Activated naive CD8-positive, alpha-beta T cell treated with anti-CD3 and anti-CD28 coated beads, Interleukin-2, amount 50 U/mL, for 16 hours (primary cell): ENCODE measurements at places on chromosomes 7 and 10.
A peak's percentile ranks its signal among the peaks of the same experiment; 100 is the strongest.

GRCh38 chr10:78963074-78964034 lies 105.4 kb upstream of the ZMIZ1 start:
- DNase-seq, result no peak

- no peak for DNase-seq
These were observed 212.1 kb downstream of the MACC1 start for GRCh38 chr7:20005081-20005480.

GRCh38 chr10:87579563-87579962 lies 74.9 kb downstream of the MINPP1 start:
- DNase-seq, result no peak

GRCh38 chr7:72032934-72033333 lies 379.2 kb downstream of the CALN1 start:
- DNase-seq, result no peak

DNA sequence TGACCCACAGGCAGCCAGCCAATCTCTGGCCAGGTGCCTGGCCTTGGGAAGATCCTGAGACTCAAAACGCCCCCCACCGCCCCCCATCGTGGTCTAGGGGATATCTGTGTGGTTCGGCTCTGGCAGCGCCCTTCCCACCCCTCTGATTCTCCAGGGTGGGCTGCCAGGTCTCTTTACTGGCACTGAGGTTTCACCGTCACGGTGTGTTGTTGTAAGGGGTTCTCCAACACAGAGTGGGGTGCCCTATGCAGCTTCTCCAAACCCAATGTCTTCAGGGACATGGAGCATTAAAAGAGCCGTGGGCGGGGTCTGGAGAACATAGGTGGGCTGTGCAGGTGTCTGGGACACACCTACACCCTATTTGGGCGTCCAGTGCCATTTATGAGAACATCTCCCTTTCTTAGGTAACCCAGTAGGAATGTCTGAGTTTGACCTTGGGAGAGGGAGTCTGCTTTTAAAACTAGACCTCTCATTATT lies 1.5 kb downstream of the MAFK start:
- no peak for DNase-seq

GRCh38 chr10:88205842-88206446 lies 342.5 kb downstream of the PTEN start:
- DNase-seq, result no peak

DNA sequence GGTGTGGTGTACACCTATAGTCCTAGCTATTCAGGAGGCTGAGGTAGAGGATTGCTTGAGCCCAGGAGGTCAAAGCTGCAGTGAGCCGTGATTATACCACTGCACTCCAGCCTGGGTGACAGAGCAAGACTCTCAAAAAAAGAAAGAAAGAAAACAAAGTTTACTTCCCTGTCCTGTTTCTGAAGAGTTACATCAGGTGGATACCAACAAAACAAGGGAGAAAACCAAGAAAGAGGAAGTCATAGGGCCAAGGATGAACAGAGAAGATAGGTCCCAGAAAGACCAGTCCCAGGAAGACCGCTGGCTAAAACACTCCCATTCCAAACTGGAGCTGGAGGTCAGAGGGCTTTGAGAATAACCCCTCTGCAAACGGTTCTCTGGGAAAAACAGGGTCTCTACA lies 13.5 kb downstream of the MACROH2A2 start:
- DNase-seq, result no peak

GRCh38 chr10:131790021-131790420 lies 110.8 kb upstream of the PPP2R2D start:
- no peak for DNase-seq

DNA sequence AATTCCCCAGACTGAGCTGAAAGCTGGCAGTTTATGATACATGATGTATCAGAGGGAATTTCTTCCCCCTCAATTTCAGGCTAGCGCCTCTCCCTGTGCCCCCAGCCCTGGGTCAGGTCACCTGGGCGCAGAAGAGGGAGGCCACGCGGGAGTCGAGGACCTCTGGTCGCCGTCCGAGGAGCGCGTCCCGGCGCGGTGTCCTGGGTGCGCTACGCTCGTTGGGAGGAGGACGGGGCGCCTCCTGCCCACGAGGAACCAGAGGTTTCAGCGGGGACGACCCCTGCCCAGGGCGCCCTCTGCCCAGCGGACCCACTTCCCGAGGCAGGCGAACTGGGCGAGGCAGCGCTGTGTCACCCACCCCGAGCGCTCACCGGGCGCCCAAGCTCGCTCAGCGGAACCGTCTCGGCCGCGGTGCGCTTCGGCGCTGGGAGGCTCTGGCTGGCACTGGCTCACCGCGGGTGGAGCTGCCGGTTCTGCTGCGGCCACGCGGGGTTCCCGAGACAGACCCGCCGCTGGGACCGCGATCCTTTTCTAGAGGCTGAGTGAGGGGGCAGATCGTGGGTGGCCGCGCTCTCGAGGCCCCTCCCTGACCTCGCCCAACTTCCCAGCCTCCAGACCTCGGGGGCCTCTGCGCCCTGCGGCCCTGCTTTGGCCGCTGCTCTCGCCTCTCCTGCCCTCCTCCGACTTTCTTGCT lies at the start of gene FAM237B:
TSS of gene FAM237B (minus strand) at position 504 of the 694 bp plus-strand sequence. CDS start 1,556 bp downstream, outside the sequence.
- DNase-seq, result no peak

DNA sequence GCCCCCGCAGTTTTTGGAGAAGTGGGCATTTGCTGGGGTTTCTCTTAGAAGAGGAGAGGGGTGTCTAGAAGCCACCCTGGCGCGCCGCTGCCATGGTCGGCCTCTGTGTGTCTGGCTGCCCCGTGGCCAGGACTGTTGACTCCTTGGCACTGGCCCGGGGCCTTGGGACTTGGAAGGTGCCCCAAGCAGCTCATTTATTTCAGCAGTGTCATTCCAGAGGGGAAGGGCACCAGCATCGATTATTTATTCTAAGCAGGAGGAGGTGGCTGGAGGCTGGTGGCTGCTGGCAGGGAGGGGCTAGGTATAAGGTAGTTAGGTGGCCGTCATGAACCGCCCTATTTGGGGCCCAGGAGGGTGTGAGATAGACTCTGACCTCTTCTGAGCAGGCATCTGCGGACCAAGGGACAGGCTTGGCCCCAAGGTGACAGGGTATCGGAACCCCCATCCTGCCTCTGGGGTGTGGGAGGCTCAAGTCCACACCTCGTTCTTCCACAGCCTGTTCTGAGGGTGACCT lies 1.6 kb downstream of the GTF2IRD1 start:
- DNase-seq, result no peak

GRCh38 chr10:79437111-79437814 lies 8.2 kb downstream of the ZCCHC24 start:
- no peak for DNase-seq

DNA sequence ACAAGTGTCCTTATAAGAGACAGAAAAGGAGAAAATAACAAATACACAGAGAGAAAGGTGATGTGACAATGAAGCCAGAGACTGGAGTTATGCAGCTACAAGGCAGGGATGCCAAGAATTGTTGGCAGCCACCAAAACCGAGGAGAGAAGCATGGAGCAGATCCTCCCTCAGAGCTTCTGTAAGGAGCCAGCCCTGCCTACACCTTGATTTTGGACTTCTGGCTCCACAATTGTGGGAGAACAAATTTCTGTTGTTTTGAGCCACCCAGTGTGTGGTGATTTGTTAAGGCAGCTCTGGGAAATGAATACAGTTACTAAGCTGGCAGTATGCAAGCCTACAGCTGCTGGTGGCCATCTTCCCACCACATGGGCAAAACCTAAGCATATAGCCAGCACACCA lies 163.6 kb downstream of the GRM8 start:
- DNase-seq, result no peak

- peak; percentile 49 for DNase-seq
These were observed 179.3 kb downstream of the PFKFB3 start for GRCh38 chr10:6382081-6382480.

DNA sequence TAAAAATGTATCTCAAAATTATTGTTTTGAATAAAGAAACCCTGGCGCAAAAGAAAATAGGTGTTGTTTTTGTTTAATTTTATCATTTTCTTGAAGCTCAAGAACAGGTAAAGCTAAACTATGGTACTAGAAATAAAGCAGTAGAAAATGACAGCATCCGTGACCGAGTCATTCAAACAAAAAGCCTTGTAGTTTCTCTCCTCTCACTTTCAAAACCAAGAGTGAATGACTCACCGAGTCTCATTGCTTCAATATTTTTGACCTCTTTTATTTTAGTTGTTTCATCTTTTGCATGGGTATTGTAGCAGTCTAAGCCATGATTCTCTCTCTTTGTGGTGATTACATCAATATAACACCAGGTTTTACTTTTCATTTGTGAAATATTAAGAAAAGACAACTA lies 396.5 kb downstream of the POM121L12 start:
- DNase-seq, result no peak

DNA sequence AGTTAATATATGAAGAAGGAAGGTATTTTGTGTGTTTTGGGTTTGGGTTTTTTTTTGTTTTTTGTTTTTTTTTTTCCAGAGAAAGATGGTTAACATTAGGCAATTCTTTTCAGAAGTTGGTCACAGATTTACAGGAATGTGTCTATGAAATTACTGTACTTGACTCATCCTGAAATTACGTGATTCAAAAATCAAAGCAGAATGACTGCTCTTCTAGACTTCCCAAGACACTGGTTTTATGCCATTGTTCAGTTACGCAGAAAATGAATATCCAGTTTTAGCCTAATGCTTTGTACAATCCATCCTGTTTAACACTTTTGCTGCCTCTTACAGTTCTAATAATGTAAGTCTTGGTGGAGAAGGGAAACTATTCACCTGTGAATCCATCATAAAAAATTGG lies 39.7 kb upstream of the CELF2 start:
- DNase-seq, result no peak

- DNase-seq, result no peak
These were observed 136.1 kb downstream of the ATE1 start for GRCh38 chr10:121791761-121792160.

- DNase-seq, result no peak
These were observed 26.5 kb downstream of the MPP7 start for GRCh38 chr10:28276384-28276783.

DNA sequence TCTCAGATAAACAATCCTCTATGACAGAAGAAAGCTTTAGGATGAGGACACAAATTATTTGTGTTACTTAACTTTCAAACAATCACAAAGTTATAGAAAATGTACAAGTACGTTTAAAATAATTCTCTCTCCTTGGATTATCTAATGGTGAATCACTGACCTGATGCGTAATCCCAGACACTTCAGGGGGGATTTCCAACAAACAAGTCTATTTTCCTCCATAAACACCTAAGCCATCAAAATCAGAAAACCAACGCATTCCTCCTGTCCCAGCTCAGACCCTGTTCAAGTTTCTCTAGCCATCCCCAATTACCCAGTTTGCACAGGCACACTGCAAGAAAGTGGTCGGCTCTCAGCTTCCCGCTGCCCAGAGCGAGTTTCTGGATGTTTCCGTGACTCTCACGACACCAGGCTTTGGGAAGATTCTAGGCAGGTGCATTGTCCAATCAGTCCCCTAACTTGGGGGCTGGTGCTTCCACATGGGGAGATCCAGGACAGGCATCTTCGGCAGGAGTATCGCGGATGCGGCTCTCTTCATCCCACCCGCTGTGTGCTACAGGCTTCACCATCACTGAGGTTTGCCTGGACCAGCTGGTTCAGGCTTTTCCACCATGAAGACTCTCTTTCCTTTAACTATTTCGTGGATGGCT lies 200.0 kb downstream of the ZMYND11 start:
- no peak for DNase-seq

GRCh38 chr7:5636446-5636835 lies 145.0 kb downstream of the RNF216 start:
- DNase-seq, result no peak

- no peak for DNase-seq
These were observed 88.9 kb downstream of the ARMH3 start for GRCh38 chr10:101967119-101967518.

- no peak for DNase-seq
These were observed 1.8 kb downstream of the SEPTIN7 start for GRCh38 chr7:35802649-35803048.

GRCh38 chr10:48364659-48365405 lies 58.4 kb downstream of the MAPK8 start:
- DNase-seq, result no peak

GRCh38 chr7:99365318-99366141 lies 9.0 kb upstream of the ARPC1B start:
- DNase-seq, result no peak

GRCh38 chr10:100519311-100520051 lies at the start of gene SEC31B:
SEC31B (minus strand) TSS chr10:100519861; CDS start chr10:100516952, 2,909 bp downstream.
- no peak for DNase-seq

- DNase-seq, result no peak
These were observed 40.2 kb downstream of the ZNF365 start for GRCh38 chr10:62414359-62414758.

DNA sequence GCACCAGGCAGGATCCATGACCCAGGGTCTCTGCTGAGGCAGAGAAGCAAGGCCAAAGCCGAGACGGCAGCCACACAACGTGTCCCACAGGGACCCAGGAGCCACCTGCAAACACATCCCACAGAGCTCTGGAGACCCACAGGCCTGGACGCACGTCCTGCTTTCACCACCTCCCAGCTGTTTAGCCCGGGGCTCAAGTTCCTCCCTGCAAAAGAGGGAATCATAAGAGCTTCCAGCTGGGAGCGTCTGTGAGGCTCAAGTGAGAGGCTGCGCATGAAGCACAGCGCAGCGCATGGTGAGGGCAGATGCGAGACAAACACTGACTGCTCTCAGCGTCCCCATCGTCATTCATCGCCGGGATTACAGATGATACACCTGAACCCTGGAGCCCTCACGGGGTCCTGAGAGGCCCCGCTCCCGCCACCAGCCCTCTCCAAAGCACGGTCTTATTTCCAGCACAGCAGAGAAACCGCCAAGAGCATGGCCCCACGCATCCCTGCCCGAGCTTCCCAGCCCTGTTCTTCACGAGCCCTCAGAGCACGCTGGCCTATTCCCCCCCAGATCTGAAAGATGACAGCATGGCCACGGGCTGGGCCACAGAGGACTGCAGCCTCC lies 88.7 kb downstream of the MAD1L1 start:
- no peak for DNase-seq

DNA sequence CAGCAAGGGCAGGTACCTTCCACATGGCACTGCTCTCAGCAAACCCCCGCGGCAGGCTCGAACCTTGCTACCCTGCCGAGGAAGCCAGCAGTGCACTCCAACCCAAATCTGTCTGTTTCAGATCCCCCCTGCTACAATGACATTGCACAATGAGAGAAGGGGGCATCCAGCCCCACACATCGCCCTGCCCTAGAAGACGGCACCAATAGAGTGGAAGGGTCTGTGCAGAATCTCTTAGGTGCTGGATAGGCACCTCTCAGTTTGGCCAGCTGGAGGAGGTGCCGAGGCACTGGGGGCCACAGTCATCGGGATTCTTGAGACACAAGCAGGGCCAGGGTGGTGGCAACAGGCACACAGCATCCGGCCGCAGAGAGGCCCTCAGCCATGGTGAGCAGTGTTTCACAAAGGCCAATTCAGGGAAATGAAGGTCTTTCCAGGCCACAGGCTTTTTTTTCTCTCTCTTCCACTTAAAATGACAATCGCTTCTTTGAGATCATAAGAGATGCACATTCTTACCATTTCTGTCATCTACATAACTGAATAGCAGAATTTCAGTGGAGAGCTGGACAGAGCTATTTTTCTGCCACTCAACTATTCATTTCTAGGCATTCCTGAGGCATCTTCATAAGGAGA lies 281.3 kb downstream of the TNS3 start:
- DNase-seq, result no peak
